Stimulated activated CD4-positive, alpha-beta T cell treated with anti-CD3 and anti-CD28 coated beads, Interleukin-15, amount 100 ng/mL, for 24 hours (primary cell): ENCODE measurements at places on chromosomes 1 and 21.

- no peak for DNase-seq
Measured at GRCh38 chr1:36937371-36937770, 96.9 kb downstream of the GRIK3 start.

DNA sequence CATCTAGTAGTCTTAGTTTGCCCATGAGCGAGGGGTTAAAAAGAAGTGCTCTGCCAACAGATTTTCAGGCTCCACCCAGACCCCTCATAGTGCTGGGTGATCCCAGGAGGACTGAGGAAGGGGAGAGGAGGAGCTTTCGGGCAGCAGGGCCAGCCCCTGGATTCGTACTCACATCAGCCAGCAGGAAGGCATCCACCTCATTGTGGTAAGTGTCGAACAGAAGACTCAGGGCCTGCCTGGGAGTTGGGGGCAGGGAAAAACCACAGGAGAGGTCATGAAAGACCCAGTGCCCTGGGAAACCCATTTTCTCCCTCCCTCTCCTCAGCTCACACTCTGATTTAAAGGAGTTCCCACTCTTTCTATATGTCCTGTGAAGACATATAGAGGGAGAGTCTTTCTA, 34.9 kb downstream of the PIK3C2B start:
- no peak for DNase-seq

- no peak for DNase-seq
Measured at GRCh38 chr1:51329443-51330325, 678 bp downstream of the TTC39A start.

- no peak for DNase-seq
Measured at GRCh38 chr1:247367786-247368422, 36.2 kb upstream of the ZNF496 start.

- DNase-seq = no peak
Measured at GRCh38 chr1:47481936-47482335, 44.1 kb downstream of the FOXD2 start.
